ENCODE measurements at places on chromosomes 12 and 14. TPM values are rescaled to one million over a fixed set of nuclear protein-coding genes. Genes with fewer than 3 reads are reported as not detected.

HOXC6 gene
- polyA plus RNA-seq = 21.8 TPM

DNA sequence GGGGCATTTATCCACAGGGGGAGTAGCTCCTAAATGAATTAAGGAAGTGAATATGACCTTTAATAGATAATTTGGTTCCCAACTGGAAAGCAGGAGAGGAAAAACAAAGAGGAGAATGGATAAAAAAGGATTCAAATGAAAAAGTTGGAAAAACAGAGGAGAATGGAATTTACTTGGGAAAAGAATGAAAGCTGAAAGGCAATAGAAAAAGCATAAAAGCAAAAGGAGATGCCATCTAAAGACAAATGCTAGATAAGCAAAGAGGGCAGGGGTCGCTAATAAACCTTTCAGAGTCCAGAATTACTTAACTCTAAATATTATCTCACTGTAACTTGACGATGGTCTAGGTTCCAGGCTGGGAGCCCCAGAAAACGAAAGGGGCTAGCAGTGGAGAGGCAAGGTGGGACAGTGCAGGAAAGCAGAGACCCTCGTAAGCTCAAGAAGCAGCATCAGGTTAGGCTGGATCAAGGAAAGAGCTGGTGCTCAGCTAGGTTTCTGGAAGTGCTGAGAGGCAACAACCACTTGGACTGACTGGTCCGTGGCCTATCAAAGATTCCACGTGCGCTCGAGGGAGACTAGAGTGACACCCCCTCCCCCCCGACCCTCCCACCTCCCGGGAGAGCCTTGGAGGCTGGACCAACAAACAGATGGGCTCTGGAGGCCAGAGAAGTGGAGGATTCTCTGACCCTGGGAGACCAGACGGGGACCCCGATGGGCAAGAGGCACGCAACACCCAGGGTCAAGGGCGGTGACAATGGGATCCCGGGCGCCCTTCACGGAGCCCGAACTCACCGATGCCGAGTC, 1.2 kb downstream of the SLC2A13 start:
- DNase-seq = peak; percentile 4

DNA sequence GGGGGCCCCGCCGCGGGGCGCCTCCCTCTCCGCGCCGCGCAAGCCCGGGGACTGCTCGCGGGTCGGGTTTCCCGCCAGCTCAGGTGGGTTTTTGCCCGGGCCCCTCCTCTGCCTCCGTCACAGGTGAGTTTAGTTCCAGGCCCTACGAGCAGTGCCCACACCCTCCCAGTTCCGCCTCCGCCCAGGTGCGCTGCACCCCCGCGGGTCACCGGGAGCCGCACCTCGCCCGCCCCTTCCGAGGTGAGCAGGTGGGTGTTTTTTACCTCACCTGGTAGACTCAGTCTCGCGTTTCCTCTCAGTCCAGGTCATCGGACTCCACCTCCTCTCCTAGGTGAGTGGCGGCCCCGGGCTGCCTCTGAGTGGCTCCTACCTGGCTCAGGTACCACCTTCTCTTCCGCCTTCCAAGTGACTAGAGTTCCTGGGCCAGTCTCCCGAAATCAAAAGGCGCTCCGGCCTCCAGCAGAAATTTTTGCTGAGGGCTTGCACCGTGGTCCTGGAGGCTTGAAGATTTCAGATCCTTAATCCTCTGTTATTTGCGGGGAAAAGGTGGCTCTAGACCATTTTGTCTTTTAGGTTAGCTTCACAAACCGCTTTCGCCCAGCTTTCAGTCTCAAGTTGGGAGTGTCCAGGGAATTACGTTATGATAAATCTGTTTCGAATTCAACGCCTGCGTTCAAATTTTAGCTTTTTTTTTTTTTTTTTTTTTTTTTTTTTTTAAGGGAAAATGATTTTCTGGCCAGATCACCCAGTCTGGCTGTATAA, at the start of gene TMEM30B:
TMEM30B (minus strand) TSS at position 153 of the 762 bp plus-strand sequence. CDS start 191 bp downstream, outside the sequence.
- no peak for DNase-seq

ABHD4 gene
- 11.0 TPM for polyA plus RNA-seq

FAM234B gene
- polyA plus RNA-seq = 5.7 TPM

ACTR10 gene
- polyA plus RNA-seq = 50.5 TPM

STAB2 gene
- 3.0 TPM for polyA plus RNA-seq

- DNase-seq = no peak
Measured at GRCh38 chr12:4119157-4119761, 154.3 kb upstream of the CCND2 start.

DNA sequence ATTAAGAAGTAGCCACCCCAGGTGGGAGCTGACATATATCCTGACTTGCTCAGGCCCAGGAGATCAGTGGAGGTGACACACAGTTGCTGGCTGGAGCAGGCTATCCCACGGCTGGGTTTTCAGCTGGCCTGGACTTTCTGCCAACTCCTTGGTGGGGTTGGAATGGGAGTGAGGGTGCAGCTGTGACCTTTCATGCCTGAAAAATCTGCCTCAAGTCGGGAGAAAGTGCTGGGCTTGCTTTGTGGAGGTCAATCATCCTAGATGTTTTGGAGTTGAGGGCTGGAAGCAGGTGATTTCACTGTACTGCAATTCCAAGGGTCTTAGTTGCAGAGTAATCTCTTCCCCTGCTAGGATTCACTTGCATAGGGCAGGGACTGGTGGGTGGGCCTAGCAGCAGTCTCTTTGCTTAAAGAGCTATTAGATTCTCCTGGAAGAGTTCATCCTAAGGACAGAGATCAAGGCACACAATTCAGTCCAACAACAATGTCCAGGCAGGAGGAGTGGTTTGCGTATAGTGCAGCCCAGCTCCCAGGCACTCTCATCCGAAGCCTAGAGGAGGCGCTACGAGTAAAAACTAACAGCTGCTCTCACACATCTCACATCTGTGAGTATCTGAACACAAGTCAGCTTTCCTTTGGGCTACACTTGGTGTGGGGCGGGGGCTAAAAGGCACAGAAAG, 98.1 kb downstream of the GAS2L3 start:
- peak; percentile 7 for DNase-seq

GRCh38 chr14:97977651-97978261, 1180.6 kb downstream of the VRK1 start:
- DNase-seq = peak; percentile 83

DNA sequence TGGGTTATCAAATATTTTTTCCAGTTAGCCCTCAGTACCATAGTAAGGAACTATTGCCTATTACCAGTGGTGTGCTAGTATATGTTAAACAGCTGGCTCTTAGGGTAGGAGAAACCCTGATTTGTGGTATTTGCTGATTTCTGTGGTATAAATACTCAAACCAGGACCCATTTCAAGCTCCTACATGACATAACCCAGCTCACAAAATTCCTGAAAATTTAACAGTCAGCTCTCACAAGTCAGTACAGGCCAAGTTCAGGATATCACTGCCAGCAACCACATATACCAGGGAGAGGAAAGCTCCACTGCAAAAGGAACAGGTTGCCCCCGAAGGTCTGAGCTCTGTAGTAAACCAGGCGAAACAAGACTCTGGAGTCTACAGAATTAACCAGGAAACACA, 315.3 kb downstream of the NOVA1 start:
- DNase-seq = no peak

GRCh38 chr12:2083561-2083960, 30.8 kb downstream of the CACNA1C start:
- DNase-seq = no peak

DNA sequence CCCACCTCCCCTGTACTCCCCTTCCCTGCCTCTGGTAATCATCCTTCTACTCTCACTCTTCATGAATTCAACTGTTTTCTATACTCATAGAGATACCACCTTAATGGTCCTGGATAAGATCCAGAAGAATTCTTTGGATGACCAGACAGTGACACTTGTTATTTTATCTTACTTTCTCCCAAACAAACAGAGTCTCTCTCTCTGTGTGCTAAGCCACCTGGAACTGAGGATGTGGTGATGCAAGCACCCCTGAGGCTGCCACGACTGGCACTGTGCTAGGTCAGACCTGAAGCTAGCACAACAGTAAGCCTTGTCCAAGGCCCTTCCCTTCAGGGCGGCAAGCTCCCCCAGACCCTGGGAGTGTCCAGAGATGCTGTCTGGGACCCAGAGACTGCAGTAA, 250.2 kb downstream of the C12orf50 start:
- no peak for DNase-seq

SYNE2 gene
- polyA plus RNA-seq = 48.3 TPM

GRCh38 chr12:51270067-51270950, at the start of gene SMAGP:
Gene SMAGP, minus strand, starts transcription at chr12:51270415. Its CDS starts 1,137 bp downstream, at chr12:51269278.
- DNase-seq = no peak

- peak; percentile 68 for DNase-seq
Measured at GRCh38 chr12:116524964-116525379, 34.2 kb upstream of the MAP1LC3B2 start.

DNA sequence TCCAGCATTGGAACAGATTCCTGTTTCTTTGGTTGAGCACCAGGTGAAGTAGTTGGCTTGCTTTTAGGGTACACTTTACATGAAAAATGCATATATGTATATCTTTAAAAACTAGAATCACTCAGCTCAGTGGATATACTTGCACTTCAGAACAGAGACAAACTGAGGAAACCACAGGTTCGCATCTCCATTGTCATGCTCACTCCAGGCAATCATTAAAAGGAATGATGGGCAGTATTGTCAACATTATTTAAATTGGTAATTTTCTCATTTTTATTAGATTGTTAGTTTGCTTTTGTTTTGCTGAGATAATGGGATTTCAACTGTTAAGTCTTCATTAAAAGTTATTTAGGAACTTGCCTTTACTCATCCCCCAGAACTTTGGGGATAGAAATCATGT, 71.0 kb upstream of the NELL2 start:
- DNase-seq = no peak

DNA sequence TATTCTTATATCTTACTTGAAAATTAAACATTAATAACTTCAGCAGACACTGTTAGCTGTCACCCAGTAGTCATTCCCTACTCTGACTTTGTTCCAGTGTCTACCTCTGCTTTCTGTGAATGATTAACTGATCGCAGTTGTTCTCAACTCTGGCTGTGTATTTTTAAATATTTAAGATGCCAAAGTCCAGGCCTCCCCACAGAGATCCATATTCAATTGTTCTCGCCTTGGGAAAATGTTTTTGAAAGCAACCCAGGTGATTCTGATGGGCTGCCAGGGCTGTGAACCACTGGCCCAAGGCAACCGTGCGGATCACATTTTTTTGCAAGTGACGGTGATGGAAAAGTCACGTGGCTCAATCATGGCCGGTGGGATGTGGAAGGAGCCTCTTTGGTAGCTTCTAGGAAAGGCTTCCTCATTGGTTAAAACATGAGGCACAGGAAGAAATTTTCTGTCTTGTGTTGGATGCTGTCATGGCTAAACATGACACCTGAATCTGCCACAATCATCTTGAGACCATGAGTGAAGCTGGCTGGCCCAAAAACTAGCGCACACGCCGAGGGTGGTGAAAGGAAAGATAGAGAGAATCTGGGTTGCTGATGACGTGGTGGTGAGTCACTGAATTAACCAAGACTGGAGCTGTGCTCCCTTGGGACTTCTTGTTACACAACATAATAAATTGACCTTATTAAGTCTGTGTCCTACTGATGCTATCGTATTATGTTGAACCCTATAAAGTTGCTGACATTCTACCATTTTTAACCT, 37.2 kb downstream of the RDH12 start:
- peak; percentile 84 for DNase-seq

CIROP gene
- polyA plus RNA-seq = not detected

MAX gene
- polyA plus RNA-seq = 30.7 TPM
